Motor neuron (in vitro differentiated cells): ENCODE measurements at places on chromosomes 4 and X. TPM values are rescaled to one million over a fixed set of nuclear protein-coding genes. Genes with fewer than 3 reads are reported as not detected.

Gene GAGE13
- not detected in 2 replicates for total RNA-seq

DNA sequence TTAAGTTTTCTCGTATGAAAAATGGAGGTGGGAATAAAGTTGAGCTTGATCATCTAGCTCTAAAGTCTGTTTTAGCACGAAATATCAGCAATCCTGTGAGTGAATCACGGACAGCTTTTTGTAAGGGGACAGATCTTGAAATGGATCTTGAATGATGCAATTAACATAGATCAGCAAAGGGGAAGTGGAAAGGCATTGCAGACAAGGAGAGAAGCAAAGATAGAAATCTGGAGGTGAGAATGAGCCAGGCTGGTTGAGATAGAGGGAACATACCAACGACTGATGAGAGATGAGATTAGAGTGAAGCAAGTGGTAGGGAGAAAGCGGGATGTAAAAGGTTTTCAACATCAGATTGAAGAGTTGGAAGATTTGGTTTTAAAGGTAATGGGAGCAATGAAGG lies 4.6 kb upstream of the DGKK start:
- no peak for ATAC-seq

Gene LUZP4
- not detected in 2 replicates for total RNA-seq

Gene ANKRD50
- total RNA-seq = 40.0 and 48.7 TPM in 2 replicates

DNA sequence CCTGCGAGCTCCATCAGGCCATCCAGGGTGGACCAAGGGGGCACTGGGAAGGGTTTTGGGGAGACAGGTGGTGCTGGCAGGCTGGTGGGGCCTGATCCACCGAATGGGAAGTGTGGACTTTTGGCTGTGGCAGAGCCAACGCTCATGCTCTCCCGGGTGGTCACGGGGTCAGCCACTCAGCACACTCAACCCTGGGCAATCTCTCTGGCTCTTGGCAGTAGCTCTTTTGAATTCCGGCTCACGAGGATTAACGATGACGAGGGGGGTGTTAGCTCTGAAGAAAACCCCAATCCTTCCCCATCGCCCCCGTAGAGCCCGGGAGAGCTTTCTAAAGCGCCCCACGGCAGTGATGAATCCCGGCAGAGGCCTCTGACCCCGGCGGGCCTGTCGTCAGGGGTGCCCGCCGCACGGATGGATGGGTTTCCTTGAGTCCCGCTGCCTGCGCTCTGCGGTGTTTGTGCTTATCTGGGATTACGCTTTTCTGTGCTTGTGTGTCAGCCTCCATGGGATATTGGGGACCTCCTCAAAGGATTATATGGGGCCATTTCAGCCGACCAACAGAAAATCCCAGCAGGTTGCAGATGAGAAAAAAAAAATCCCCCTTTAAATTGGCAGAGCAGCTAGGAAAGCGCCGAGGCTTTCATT lies 156.8 kb upstream of the PSAPL1 start:
- no peak for ATAC-seq

DNA sequence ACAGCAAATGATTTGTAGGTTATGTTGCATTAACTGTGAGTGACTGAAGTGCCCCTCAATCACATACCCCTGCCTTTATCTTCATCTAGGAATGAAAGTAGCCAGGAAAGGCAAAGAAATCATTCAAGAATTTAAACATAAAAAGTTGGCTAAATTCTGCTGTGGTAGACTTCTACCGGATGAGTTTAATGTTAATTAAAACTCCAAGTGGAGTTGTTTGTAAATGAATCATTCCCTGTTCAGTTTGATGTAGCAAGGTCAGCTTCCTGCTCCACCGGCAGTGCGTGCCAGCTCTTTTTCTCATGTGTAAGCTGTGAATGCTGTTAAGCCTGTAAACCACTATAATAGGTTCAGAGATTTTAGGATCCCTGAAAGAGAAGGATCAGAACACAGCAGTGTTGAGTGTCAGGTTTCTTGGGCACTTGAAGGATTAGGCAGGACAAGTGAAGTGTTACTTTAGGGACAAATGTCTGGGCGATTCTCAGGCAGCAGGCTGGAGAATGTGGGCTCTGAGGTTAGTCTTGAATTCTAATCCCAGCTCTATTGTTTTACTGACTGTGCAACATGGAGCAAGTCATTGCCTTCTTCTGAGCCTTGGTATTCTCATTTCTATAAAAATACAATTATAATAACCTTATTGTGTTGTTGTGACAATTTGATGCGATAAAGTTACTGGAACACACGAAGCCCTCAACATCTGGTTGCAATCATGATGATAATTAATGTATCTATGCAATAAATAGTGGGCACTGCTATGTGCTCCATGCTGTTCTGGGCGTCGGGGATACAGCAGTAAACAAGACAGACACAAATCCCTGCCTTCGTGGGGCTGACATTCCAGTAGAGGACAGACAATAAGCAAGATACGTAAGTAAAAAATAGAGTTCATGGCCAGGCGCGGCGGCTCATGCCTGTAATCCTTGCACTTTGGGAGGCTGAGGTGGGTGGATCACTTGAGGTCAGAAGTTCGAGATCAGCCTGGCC lies 112.0 kb downstream of the SHROOM3 start:
- peak; percentile 91 for ATAC-seq

DNA sequence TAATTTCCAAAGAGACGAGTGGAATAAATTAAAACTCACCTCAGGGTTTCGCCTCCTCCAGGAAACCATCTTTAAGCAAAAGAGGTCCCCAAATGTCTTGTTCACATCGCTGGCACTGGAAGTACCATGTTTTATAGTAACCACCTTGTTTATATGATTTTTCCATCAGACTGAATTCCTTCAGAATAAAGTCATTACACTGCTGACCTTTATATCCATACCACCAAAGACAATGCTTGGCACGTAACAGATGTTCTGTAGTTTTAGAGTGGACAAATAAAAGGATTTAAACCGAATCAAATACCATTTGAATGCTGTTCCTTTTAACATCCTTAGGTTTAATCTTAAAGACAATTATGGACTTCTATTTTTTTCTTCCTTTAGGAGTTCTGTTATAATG lies 4.7 kb downstream of the NUDT6 start:
- ATAC-seq = no peak

GRCh38 chr4:123816462-123816861 lies 419.9 kb downstream of the SPRY1 start:
- ATAC-seq = no peak

GRCh38 chr4:118289794-118290193 lies 63.0 kb downstream of the PRSS12 start:
- ATAC-seq = no peak

- ATAC-seq = no peak
These were observed 14.5 kb downstream of the CLCN4 start for GRCh38 chrX:10171249-10171648.

- no peak for ATAC-seq
These were observed 3.1 kb upstream of the SLBP start for GRCh38 chr4:1715002-1715758.

- ATAC-seq = no peak
These were observed 39.9 kb downstream of the TXLNG start for GRCh38 chrX:16826207-16826606.

- no peak for ATAC-seq
These were observed 54.6 kb downstream of the USP26 start for GRCh38 chrX:133042260-133042659.
